Stimulated activated CD4-positive, alpha-beta T cell treated with anti-CD3 and anti-CD28 coated beads, Interleukin-15, amount 100 ng/mL, for 48 hours (primary cell): ENCODE measurements at places on chromosomes 4 and X.

DNA sequence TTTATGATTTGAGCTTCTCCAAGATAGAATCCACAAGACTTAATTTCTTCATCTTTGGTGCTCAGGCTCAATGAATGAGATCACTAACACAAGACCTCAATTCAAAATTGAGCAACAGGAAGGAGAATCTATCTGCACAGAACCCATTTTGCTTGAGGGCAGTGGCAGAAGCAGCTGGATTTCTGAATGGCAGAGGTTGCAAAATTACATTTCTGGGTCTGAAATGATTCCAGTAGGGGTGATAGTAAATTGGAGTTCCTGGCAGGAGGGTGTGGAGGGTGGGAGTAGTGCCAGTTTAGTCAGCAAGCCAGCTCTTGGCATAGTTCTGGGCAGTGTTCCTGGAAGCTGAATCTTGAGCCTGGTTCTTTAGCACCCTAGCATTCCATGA, 281.1 kb downstream of the SLC7A11 start:
- DNase-seq = no peak

GRCh38 chrX:153526801-153527200, 9.4 kb downstream of the ATP2B3 start:
- no peak for DNase-seq

GRCh38 chr4:148108766-148109165, 333.4 kb downstream of the NR3C2 start:
- no peak for DNase-seq

DNA sequence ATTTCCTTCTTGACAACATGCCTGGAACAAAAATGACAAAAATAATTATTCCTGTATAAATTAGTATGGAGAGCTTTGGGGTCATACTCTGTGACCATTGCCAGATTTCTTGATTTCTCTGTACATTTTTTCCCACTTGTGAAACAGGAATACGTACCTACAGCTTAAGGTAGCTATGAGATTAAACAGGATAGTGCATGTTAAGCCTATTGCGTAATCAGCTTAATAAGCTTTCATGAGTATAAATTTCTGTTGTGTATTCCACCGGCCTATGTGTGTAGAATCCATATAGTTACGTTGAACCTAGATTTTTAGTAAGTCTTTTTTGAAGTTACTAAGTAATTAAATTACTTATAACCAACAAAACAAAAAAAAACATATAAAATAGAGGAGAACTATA, 334.9 kb downstream of the DCTD start:
- DNase-seq = no peak

GRCh38 chrX:23890933-23891332, 16.8 kb downstream of the APOO start:
- no peak for DNase-seq

DNA sequence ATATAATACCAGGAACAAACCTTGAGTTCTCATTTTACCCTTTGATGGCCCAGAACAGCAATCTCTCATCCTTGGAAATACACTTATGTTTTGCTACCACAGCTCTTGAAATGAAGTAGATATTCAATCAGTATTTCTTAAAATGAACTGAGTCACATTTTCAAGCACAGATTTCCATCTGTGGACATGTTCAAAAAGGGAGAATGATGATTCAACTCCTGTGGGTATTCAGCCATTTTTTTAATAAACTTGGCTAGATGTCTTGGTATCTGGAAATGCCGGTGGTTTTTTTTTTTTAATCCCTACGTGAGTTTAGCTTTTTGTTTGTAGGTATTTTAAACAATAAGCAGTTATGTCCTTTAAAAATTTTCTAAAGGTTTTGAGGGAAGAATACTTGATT, 64.2 kb upstream of the TRPC5OS start:
- DNase-seq = no peak

DNA sequence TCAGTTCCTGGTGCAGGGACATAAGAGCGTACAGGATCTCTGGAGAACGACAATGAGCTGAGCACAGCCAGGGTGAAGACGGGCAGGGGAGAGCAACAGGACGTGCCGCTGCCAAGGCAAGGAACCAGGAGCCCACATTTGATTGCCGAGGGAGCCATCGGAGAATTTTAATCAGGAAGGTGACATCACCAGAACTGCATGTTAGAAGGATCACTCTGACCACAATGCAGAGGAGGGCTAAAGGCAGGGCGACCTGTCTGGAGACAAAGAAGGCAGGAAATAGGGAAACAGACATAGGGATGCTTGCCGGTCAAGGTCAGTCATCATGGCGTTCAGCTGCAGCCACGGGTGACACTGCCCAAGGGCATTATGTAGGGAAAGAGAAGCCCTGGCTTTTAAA, 81.4 kb downstream of the RBM47 start:
- DNase-seq = no peak

DNA sequence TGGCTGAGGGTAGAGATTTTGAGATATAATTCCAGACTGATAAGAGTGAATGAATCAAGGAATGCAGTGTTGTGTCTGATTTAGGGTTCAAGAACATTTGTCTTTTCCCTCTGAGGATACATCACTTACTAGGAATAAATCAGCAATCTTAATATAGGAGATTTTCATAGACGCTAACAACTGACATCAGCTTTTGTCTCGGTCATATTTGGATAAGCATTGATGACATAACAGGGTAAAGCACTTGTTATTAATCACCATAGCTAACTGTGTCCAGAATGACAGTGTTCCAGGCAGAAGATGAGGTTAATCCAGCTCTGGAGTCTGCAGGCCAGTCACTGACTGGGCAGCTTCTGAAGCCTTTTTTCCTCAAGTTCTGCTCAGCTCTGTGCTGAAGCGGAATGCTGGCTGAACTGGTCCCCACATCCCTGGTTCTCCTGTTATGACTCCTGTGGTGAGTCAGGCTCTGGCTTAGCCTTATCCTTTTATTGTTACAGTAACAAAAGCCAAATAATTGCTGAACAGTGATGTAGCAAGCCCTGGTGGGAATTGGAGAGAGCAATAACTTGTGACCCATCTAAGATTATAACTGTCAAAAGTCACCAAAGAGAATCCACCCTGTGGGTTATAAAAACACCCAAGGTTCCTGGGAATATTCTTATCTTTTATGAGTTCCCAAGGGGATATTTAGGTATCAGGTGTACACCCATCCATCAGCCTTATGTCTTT, 41.8 kb downstream of the FNIP2 start:
- no peak for DNase-seq
